D341Med (cell line): ENCODE measurements at places on chromosomes 6 and 20.

DNA sequence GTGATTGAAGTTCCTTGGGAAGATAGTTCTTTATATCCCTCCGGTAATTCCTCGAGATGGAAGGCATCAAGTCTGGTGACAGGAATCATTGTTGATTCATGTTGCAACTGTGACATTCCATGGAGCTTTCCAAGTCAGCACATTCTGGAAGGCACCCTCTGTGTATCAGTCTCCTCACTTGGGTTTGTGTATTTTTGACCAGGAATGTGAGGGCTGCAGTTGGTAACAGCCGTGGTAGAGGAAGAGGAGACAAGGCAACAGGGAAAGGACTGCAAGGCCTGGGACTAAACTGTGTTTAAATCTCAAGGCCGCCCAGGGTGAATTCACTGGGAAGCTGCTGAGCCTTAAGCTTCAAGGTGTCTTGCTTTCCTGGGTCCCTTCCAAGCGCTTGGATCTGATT is 99.0 kb downstream of the CLIC5 start:
- DNase-seq: no peak

- no peak for DNase-seq
These were observed 111.5 kb downstream of the LCA5 start for GRCh38 chr6:79425589-79426311.

DNA sequence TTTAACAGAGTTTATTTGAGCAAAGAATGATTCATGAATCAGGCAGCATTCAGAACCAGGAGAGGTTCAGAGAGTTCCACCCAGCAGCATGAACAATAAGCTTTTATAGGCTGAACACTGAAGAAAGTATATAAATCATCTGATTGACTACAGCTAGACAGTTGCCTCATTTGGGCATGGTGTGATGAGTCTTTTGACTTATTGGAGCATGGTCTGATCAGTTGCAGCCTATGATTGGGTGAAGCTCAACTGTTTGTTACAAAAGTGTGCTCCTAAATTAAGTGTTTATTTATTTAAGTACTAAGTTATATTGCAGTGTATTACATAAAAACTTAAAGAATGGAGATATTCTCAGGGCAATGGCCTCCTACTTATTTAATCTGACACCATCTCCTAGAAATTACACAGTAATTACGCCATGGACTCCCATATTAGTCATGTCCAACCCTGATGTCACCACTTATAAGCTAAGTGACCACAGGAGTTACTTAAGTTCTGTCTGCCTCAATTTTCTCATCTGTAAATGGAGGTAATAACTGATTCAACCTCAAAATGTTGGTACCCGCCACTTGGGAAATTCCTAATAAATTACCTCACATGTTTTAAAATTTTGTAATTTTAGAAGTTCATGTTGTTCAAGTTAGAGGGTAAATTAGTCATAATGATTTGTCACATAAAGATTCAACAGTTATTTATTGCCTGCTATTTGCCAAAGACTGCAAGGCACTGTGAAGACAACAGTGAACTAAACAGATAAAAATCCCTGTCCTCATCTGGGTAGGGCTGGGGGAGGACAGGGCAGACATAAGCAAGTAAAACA is 15.2 kb upstream of the ROS1 start:
- DNase-seq: no peak

DNA sequence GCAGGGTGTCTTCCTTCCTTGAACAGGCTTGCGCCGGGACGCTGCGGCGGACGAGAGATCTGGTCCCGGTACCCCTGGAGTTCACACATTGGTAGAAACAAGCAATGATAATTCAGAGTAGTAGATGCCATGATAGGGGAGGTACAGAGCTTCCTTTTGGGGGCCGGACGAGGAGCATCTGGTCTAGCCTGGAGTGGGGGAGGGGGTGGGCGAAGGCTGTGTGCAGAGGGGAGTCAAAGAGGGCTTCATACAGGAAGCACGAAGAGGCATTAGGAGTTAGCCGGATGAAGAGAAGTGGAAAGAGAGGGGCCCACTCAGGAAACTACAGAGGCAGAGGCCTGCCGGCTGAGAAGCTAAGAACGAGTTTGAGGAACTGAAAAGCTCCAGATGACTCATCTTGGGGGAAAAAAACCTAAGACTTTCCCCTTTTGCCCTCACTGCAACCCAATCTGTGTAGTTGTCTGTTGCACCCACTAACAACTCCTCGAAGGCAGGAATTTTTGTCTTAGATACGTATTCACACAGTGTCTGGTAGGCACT is 611 bp downstream of the CNPY3 start:
- no peak for DNase-seq

- DNase-seq: peak; percentile 61
These were observed at the start of gene CLIC5 for GRCh38 chr6:46015119-46015968. TSS of gene CLIC5 (minus strand) at chr6:46015860. CDS start at chr6:46015542, 318 bp downstream.

- DNase-seq: no peak
These were observed 33.4 kb downstream of the LRRC1 start for GRCh38 chr6:53828215-53828614.

GRCh38 chr6:137510923-137511322 is 16.7 kb upstream of the OLIG3 start:
- DNase-seq: no peak
